Kidney glomerular epithelial cell (primary cell): ENCODE measurements at places on chromosomes 11 and 22.

DNA sequence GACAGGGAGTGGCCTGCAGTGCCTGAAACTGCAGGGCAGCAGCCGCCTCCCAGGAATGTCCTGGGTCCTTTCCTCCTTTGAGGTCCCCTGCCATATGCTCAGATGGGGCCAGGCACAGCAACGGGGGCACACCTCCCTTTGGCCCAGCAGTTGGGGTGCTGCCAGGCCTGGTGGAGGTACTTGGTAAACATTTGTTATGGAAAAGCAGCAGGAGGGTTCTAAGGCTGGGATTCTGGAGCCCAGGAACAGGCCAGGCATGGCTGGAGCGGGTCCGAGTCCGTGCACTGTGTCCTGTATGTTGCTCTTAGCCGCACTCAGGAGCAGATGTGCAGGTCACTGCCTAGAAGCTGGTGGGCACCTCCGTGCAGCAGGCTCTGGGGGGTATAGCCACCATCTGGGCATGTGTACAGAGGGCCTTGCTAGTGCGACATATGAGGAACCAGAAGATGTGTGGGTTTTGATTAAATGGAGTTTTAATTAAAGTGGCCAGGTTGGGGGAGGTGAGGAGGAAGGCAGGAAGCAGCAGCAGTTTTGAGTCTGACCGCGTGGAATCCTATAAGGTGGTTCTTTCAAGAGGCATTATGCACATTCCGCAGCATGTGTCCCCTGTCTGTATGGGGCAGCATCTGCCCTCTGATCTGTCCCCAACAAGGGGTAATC is 1.5 kb downstream of the ADORA2A start:
- no peak for DNase-seq

DNA sequence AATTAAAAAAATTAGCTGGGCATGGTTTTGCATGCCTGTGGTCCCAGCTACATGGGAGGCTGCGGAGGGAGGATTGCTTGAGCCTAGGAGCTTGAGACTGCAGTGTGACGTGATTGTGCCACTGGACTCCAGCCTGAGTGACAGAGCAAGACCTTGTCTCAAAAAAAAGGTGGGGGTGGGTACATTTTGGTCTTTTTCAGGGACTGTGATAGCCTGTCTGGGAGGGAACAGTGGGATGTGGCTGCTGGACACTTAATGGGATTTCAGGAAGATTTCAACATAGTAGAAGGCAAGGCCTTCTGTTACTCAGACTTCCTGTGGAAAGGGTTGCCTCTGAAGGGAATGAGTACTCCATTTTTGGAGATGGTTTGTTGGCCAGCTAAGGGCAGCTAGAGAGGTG is 40.6 kb downstream of the RELT start:
- DNase-seq = no peak

GRCh38 chr22:29570456-29570855 is 10.5 kb downstream of the NIPSNAP1 start:
- no peak for DNase-seq

DNA sequence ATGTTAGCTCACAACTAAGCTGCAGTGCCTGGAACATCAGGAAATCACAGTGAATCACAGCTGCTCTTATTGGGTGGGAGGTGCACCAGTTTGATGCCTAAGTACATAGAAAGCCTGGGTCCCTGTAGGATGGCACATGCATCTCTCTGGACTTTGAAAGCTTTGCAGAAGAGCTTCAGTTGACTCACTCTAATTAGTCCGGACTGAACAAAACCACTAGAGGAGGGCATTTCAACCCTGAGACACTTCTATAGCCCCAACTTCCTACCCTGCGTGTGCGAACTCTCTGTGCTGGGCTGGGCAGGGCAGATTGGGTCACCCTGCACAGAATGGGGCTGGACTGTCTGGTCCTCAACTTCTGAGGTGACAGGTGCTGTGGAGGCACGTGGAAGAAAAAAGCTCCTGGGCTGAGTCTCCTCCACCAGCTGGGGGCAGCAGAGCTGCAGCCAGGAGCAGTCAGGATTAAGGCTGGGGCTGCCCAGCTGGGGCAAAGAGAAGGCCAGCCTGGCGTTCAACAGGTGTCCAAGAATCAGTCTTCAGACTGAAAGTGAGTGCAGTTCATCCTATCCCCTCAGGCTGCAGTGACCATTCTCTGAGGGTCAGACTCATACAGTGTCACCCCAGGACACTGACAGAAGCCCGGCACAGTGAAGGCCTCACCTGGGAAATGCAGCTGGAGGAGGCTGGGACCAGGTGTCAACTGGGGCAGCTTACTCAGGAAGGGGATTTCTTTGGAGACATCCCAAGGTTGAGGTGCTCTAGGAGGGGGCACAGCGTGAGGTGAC is 22.1 kb downstream of the GGTLC2 start:
- peak; percentile 43 for DNase-seq

- no peak for DNase-seq
These were observed 17.0 kb upstream of the TLCD5 start for GRCh38 chr11:120308081-120308480.

GRCh38 chr11:96622026-96622634 is 232.3 kb downstream of the JRKL start:
- no peak for DNase-seq

GRCh38 chr11:22190827-22191463 is 1.9 kb upstream of the ANO5 start:
- DNase-seq = no peak

GRCh38 chr11:120612513-120613263 is 101.1 kb downstream of the GRIK4 start:
- no peak for DNase-seq

GRCh38 chr11:69074375-69075140 is 25.8 kb downstream of the TPCN2 start:
- no peak for DNase-seq

- DNase-seq = no peak
These were observed 377.2 kb downstream of the MN1 start for GRCh38 chr22:27424319-27424718.

DNA sequence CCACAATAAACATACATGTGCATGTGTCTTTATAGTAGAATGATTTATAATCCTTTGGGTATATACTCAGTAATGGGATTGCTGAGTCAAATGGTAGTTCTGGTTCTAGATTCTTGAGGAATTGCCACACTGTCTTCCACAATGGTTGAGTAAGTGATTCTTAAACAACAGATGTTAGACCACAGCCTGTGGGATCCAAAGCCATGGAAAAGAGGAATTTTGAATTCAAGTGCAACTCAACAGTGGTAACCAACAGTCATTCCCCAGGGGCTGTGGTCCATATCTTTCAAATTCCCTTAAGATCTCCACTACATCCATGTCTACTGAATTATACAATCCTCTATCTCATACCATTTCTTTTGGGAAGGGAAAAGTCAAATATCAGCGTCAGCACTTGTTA is 321.5 kb downstream of the LARGE1 start:
- DNase-seq = no peak

DNA sequence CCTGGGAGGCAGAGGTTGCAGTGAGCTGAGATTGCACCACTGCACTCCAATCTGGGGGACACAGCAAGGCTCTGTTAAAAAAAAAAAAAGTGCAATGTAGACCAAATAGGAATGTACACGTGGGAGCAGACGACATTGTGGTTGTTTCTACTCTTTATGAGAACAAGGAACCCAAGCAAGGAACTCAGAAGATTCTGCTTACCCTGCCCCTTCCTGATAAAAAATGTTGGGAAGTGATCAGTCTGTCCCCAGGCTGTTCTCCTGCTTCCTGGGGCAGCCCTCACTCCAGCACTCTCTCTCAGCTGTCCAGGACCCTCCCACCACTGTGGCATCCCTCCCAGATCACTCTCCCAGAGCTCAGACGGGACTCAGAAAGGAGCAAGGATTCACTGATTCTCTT is 31.8 kb downstream of the SLCO2B1 start:
- DNase-seq = no peak

- no peak for DNase-seq
These were observed 96.2 kb upstream of the TEAD1 start for GRCh38 chr11:12577725-12578644.

GRCh38 chr11:78069465-78069864 is 5.8 kb downstream of the THRSP start:
- no peak for DNase-seq

DNA sequence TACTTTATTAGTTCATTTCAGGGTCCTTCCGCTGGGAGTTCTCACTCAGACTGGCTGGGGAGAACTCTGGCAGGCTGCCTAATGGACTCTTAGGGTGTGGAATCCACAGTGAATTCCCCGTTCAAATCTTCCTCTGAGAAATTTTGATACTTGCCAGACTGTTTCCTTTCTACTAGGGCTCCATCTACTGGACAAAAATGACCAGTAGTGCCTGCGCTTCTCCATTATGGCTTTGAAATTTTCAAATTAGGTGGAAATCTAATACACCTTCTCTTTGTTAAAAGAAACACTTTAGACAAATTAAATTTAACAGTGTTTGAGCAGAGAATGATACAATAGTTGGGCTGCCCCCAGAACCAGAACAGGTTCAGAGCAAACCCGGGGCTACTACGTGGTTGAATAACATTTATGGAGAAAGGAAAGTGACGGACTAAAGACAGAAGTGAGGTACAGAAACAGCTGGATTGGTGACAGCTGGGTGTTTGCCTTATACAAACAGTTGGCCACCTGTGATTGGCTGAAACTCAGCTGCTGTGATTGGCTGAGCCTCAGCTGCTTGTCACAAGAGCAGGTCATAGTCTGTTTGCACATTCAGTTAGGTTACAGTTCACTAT is 52.9 kb upstream of the FDX1 start:
- DNase-seq = peak; percentile 94
